ENCODE measurements at places on chromosomes 5 and 9. TPM values are rescaled to one million over a fixed set of nuclear protein-coding genes. Genes with fewer than 3 reads are reported as not detected.

TRIM7 gene
- polyA plus RNA-seq, result 0.22 TPM

RASEF gene
- polyA plus RNA-seq, result 3.4 TPM

PDCD1LG2 gene
- polyA plus RNA-seq, result 0.31 TPM

ATOSB gene
- polyA plus RNA-seq, result 16.6 TPM

NUDT12 gene
- 3.5 TPM for polyA plus RNA-seq

PHF24 gene
- polyA plus RNA-seq, result 14.7 TPM

UIMC1 gene
- 12.3 TPM for polyA plus RNA-seq

PCDHB5 gene
- polyA plus RNA-seq, result 57.4 TPM

ADRA1B gene
- 3.4 TPM for polyA plus RNA-seq

CDKN2A gene
- polyA plus RNA-seq, result 173 TPM

IRX2 gene
- 10.3 TPM for polyA plus RNA-seq

KLF4 gene
- 9.1 TPM for polyA plus RNA-seq

NPR3 gene
- 0.17 TPM for polyA plus RNA-seq

TEX48 gene
- polyA plus RNA-seq, result not detected
